ENCODE measurements at places on chromosomes 7 and 10.
A peak's percentile ranks its signal among the peaks of the same experiment; 100 is the strongest.

GRCh38 chr7:103080923-103081322 lies 6.0 kb downstream of the ARMC10 start:
- no peak for DNase-seq

DNA sequence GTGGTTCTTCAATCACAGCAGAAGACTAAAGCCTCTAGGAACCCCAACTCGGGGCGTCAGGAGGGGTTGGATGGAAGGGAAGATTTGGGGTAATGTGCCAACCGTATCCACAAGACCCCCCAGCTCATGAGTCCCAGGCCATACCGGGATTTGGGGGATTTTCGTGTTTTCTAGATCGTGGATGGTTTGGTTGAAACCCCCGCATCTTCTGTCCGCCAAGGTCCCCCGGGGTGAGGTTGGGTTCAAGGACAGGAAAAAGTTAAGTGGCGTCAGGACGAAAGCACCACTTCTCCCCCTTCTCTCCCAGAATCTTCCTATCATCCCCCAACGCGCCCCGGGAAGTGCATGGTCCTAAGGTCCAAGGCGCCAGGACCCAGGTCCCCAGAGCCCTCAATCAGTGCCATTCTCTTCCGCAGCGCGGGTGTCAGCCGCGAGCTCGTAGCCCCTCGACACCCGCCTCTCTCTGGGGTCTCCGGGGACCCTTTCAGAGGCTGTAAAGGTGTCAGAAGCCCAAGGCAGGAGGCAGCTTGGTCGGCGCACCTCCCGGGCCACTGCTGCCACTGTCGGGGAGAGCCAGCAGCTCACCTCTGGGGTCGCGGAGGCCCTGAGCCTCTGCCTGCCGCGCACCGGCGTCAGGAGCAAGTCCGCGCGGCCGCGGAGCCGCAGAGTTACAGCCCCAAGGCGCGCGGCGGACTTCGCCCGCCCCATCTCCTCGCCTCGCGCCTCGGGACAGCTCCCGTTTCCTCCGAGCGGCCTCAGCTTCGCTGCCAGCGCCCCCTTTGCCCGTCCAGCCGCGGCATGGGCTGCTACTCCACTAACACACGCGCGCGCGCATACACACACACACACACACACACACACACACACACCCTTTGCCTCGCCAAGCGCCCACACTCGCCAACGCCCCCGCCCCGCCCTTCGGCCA lies 1.5 kb downstream of the MKX start:
- peak; percentile 48 for DNase-seq

GRCh38 chr10:112308125-112308502 lies 24.9 kb downstream of the TECTB start:
- DNase-seq, result no peak

DNA sequence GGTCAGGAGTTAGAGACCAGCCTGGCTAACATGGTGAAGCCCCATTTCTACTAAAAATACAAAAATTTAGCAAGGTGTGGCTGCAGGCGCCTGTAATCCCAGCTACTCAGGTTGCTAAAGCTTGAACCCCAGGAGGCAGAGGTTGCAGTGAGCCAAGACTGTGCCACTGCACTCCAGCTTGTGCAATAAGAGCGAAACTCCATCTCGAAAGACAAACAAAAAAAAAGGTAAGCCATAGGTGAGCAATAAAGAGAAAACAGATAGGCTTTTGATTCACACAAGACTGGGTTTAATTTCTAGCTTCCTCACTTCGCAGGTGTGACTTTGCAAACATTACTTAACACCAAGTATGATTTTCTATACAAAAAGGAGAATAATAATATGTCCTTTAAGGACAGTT lies 72.3 kb upstream of the ACBD5 start:
- no peak for DNase-seq
